ENCODE measurements at places on chromosomes 6 and 20.

GRCh38 chr20:1214838-1215261 lies 11.0 kb upstream of the RAD21L1 start:
- no peak for DNase-seq

GRCh38 chr6:36419310-36419709 lies 23.3 kb downstream of the PXT1 start:
- DNase-seq: no peak

GRCh38 chr6:37302086-37302686 lies 44.2 kb upstream of the TMEM217 start:
- no peak for DNase-seq

GRCh38 chr6:39812853-39813533 lies 20.8 kb downstream of the DAAM2 start:
- peak; percentile 99 for DNase-seq

DNA sequence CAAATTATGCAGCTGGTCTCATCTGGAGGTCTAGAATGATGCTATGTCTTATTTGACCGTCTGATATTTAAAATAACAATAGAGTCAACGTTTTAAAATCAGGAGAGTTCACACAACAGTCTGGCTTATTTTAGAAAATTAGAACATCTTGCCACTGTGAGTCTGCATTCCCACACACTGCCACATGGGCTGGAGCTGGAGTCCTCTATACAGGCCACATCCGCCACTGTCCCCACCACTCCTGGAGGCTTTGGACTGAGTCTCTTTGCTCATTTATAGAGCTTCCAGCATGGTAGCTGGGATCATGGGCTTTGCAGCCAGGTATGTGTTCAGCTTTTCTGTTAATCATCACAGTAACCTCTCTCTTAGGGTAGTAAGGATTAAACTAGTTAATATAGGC lies 68.8 kb upstream of the ZNFX1 start:
- no peak for DNase-seq

- DNase-seq: peak; percentile 39
Observed at GRCh38 chr20:41218466-41218865, 81.1 kb downstream of the PLCG1 start.

- DNase-seq: no peak
Observed at GRCh38 chr6:160221918-160222317, 36.7 kb downstream of the SLC22A2 start.

GRCh38 chr20:15342991-15343523 lies 1005.6 kb upstream of the FLRT3 start:
- DNase-seq: peak; percentile 53

- no peak for DNase-seq
Observed at GRCh38 chr6:8941577-8941976, 506.2 kb upstream of the SLC35B3 start.

- DNase-seq: peak; percentile 78
Observed at GRCh38 chr6:66508433-66508832, 801.4 kb upstream of the EYS start.

- no peak for DNase-seq
Observed at GRCh38 chr20:48751871-48752270, 75.9 kb downstream of the PREX1 start.

- DNase-seq: no peak
Observed at GRCh38 chr6:92762443-92763273, 656.7 kb downstream of the EPHA7 start.

All from fibroblast of skin of abdomen (primary cell).